Smooth muscle cell of trachea (primary cell): ENCODE measurements at places on chromosomes 6 and 20. TPM values are rescaled to one million over a fixed set of nuclear protein-coding genes. Genes with fewer than 3 reads are reported as not detected.

RNF39 gene
- under 0.01 TPM in 1 of 2 replicates, not detected in the other for total RNA-seq

HACE1 gene
- 21.3 and 29.7 TPM in 2 replicates for total RNA-seq

ULBP1 gene
- total RNA-seq = 0.44 and 0.50 TPM in 2 replicates

PROKR2 gene
- not detected in 2 replicates for total RNA-seq

LY6G6F gene
- not detected in 2 replicates for total RNA-seq

SLC26A8 gene
- total RNA-seq = under 0.01 and 0.87 TPM in 2 replicates
